Anterior cingulate cortex (tissue), 58 donors: ENCODE measurements at places on chromosomes 6 and 20.

DNA sequence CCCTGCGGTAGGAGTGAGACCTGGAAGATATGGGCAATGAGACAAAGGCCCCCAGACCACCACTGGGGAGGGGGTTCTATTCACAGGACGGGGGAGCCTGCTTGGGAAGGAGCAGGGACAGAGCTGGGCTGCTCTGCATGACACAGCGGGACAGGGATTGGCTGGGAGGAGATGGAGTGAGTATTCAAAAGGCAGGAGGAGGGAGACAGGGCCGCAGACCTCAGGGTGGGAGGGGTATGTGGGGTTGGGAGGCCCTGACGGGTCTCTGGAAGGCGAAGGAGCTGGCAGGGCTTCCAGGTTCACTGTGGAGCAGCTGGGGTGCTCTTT lies 60.8 kb upstream of the RPS6KA2 start:
- no peak for DNase-seq

DNA sequence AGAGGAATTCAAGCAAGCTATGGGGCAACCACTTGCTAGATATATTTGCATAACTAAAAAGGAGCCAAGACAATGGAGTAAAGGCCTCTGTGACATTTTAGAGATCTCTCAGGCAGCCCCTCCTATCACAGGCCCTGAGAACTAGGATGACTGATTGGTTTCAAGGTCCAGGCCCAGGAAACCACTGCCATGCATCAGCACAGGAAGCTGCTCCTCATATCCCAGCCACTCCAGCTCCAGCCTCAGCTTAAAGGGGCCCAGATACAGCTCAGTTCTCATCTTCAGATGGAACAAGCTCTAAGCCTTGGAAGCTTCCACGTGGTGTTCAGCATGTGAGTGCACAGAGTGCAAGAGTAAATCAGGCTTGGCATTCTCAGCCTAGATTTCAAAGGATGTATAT lies 21.1 kb upstream of the THBS2 start:
- DNase-seq: no peak

GRCh38 chr20:64257107-64257757 lies 1.7 kb downstream of the PCMTD2 start:
- no peak for DNase-seq

- no peak for DNase-seq
These were observed 1.6 kb downstream of the PRDM13 start for GRCh38 chr6:99608059-99608885.

GRCh38 chr6:123811378-123811777 lies 7.7 kb downstream of the NKAIN2 start:
- no peak for DNase-seq

- no peak for DNase-seq
These were observed 125.2 kb downstream of the KIF6 start for GRCh38 chr6:39599973-39600372.
